Stimulated activated CD4-positive, alpha-beta T cell treated with anti-CD3 and anti-CD28 coated beads, Interleukin-1b, Interleukin-23, amount 100 ng/mL, for 1 hour (primary cell): ENCODE measurements at places on chromosomes 6 and 20.

DNA sequence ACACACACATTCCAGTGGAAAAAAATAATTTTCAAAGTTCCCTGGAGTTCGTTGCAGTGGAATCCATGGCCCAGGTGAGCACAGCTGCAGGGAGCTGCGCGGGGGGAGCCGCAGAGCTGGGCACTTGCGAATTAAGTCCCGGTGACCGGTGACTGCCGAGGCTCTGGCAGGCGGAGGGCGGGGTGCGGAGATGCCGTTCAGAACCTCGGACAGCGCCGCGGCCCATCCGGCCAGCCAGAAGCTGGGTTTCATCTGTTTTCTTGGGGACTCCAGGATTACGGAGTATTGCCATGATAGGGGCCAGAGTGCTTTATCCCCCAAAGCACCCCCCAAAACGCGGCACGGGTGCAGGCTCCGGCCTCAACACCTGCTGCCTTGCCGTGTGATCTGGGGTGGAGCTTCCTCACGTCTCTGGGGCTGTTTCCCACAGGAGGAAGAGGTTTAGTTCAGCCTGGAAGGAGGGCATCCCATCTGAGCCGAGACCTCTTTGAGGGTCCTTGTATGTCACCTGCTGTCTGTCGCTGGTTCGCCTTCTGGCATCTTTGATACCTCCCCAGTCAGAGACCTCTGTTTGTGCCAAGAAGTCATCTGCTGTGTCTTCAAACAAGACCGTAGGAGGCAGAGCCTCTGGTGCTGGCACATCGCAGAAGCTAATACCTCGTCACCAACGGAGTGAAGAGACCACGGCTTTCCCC, 99.4 kb downstream of the YTHDF1 start:
- no peak for DNase-seq

DNA sequence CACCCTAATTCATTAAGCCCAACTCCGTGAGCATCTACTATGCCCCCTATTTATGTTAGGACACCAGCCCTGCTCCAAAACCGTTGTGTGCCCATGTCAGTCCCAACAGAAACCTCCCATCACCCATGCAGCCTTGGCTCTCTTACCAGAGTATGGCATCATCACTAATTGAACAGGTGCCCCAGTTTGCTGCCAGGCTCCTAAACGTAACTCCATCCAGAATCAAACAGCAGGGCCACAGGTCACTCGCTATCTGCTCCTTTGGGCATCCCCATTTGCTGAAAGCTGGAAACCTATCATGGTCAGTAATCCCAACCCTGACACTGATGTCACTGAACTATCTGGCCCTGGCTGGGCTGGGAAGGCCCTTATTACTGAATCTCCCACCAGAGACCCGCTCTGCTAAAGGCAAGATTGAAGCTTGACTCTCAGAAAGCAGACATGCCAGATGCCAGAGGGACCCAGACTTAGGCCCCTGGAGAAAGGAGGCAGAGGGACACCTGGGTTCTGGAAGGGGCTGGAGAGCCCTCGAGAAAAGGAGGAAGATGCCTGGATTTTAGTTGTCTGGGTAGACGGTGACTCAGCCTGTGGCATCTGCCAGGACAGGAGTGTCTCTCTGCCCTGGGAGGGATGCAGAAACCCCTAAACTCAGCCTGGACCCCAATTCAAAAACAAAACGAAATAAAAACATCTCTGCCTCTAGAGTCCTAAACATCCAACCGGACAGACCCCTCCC, 14.0 kb downstream of the MUCL3 start:
- DNase-seq: no peak

- no peak for DNase-seq
These were observed 37.5 kb downstream of the SYCP2 start for GRCh38 chr20:59895908-59896307.

DNA sequence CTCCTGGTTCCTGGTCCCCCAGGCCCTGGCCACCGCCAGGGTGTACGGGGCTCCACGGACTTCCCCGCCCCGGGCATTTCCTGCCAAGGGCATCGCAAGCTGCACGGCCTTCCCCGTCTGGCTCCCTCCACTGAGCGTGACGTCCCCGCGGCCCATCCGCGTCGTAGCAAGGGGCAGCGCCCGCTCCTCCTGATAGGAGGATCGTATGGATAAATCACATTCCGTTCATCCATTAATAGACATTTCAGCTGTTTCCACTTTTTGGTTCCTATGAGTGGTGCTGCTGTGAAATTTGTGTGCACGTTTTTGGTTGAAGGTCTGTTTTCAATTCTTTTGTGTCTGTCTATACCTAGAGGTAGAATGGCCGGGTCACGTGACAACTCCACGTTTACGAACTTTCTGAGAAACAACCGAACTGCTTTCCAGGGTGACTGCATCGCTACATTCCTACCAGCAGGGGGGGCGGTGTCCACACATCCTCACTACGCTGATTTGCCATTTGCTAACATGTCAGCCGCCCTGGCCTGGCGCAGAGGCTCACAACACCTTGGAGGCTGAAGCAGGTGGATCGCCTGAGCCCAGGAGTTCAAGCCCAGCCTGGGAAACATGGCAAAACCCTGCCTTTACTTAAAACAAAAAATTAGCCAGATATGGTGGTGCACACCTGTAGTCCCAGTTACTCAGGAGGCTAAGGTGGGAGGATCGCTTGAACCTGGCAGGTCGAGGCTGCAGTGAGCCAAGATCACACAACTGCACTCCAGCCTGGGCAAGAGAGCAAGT, 37.7 kb downstream of the KCNQ2 start:
- DNase-seq: peak; percentile 37

- DNase-seq: no peak
These were observed 245.4 kb downstream of the NRN1 start for GRCh38 chr6:5761370-5761769.

DNA sequence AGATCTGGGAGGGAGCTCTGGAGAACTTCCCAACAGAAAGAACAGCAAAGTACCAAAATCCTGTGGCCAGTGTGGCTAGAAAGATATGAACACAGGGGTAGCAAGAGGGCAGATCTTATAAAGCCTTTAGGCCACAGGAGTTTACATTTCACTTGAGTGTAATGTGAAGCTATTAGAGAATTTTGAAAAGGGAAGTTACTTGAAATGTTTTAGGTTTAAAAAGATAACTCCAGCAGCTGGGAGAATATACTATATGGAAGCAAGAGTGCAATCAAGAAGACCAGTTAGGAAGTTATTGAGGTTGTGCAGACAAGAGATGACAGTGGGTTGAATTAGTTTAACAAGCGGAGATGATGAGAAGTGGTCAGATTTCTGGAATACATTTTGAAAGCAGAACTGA, 7.9 kb downstream of the SUPT3H start:
- no peak for DNase-seq

- DNase-seq: no peak
These were observed 92.9 kb downstream of the TASP1 start for GRCh38 chr20:13545790-13546189.

- DNase-seq: no peak
These were observed 191.4 kb upstream of the FAM83B start for GRCh38 chr6:54655162-54655561.

DNA sequence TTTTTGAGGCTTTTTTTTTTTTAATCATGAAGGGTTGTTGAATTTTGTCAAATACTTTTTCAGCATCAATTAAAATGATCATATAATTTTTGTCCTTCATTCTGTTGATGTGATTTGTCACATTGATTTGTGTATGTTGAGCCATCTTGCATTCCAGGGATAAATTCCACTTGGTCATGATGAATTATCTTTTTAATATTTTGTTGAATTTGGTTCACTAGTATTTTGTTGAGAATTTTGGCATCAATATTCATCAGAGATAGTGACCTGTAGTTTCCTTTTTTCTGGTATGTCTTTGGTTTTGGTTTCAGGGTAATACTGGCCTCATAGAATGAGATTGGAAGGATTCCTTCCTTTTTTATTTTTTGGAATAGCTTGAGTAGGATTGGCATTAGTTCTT, 221.9 kb upstream of the ZNF217 start:
- no peak for DNase-seq

GRCh38 chr20:53635221-53635620, 41.6 kb upstream of the ZNF217 start:
- DNase-seq: no peak

DNA sequence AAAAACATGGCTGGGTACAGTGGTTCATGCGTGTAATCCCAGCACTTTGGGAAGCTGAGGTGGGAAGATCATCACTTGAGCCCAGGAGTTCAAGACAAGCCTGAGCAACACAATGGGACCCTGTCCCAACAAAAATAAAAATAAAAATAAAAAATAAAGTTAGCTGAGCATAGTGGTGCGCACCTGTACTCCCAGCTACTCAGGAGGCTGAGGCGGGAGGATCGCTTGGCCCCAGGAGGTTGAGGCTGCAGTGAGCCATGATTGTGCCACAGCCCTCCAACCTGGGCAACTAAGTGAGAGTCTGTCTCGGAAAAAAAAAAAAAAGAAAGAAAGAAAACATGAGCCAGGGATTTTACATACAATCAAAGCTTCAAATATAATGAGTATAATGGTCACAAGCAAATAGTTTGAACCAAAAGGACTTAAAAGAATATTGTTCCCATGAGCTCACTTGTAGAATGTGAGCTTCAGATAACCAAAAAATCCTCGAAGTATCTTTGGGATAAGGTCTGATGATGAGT, 31.1 kb downstream of the RANBP9 start:
- DNase-seq: no peak

- no peak for DNase-seq
These were observed 63.3 kb downstream of the TSPYL4 start for GRCh38 chr6:116190550-116190949.

GRCh38 chr6:36676141-36677058, 2.1 kb upstream of the CDKN1A start:
- no peak for DNase-seq

DNA sequence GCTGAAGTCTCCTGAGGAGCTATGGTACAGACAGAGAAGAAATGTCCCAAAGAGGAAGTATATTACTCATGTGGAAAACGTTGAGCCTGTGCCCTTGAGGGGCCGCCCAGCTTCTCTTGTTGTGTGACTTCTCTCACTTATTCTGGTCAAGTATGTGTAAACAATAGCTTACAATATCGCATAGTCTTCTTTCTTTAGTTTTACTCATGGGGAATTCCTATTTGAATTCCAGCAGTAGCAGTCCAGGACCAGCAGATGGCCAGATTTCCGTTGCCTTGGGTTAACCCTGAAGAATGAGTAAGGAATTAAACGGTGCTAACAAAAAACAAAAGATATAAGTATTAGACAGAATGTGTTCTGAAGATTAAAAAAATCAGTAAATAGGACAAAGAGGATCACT, 522.0 kb upstream of the GJE1 start:
- DNase-seq: no peak

- DNase-seq: no peak
These were observed 161.2 kb downstream of the ATXN1 start for GRCh38 chr6:16600026-16600425.

GRCh38 chr6:25028328-25028727, 92.6 kb upstream of the RIPOR2 start:
- DNase-seq: no peak

DNA sequence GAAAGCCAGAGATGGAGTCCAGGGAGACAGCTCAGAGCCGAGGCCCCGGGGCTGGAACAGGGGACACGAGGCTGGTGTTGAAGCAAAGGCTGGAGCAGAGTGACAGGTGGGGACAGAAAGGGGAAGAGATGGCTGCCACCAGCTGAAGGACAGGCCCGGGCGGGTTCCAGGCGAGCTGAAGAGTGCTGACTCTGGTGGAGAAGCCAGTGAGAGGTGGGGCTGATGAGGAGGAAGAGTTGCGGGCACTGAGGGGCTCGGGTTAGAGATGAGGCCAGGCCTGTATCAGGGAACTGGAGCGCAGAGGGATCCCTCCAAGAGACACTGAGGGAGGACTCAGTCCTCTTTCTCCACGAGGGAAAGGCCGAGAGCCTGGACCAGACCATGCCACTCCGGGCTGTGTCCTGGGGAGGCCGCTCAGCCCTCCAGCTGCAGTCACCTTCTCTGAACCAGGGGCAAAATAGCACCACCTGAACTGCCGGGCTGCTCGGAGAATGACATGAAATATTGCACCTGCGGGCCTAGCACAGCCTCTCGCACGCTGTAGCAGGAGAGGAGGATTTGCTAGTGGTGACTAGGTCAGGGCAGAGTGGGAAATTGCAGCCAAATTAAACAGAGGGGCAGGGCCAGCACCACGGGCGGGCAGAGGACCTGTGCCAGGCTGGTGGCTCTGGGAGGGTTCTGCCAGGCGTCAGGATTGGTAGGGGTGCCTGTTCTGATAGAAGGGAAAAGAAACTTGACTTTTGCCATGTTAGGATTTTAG, 175.9 kb downstream of the ZDHHC14 start:
- no peak for DNase-seq

DNA sequence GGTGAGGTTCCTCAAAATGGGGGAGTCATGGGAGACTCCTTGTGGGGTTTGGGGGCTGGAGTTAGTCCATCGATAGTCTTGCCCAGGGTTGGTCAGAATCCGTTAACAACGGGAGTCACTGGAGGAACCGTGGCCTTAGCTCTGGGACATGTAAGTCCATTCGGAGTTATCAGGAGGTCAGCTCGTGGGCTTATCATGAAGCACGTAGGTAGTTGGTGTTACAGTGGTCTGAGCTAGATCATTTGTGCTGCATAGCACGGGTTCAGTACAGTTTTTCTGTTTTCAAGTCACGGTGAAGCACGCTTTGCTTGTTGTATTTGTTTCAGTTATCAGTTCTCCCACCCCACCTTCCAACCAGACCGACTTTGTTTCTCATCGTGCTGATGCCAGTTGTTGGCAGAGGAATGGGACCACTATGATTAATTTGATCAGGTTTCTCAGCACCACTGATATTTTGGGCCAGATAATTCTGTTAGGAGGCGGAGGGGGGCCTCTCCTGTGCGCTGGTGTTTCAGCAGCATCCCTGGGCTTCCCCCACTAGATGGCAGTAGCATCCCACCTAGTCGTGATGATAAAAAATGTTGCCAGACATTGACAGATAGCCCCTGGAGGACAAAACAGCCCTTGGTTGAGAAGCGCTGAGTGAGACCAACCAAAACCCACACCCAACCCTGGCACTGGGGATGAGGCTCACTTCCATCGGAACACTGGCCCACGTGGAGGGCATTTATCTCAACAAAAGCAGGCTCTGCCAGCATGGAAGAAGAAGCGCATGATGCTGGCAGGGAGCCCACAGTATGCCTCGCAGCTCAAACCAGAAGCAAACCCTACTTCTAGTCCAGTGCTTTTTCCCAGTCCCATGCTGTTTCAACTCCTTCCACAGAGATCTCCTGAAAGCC, 2.2 kb upstream of the APMAP start:
- peak; percentile 73 for DNase-seq

GRCh38 chr20:31989030-31989645, 21.1 kb upstream of the CCM2L start:
- no peak for DNase-seq

GRCh38 chr20:26218301-26218700, 521.6 kb upstream of the ZNF337 start:
- DNase-seq: no peak

DNA sequence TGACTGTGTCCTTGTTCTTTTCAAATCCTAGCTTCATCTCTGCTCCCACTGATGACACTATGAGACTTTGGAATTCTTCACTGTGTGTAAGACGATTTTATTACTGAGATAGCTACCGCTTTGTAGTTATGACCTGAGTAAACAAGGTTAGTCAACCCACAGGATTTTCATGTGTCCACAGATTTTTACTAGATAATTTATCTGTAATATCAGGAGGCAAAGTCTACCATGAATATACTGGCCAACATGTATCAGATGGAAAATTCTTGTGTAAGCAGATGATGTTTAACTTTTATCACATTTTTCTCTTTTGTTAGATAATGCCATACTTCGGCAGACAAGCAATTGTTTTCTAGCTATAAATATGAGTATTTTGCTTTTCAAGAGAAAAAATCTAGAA, 119.8 kb downstream of the SGK1 start:
- no peak for DNase-seq
